CD4-positive, alpha-beta T cell treated with Interferon gamma for 1 hour (primary cell): ENCODE measurements at places on chromosomes 2 and 18.

DNA sequence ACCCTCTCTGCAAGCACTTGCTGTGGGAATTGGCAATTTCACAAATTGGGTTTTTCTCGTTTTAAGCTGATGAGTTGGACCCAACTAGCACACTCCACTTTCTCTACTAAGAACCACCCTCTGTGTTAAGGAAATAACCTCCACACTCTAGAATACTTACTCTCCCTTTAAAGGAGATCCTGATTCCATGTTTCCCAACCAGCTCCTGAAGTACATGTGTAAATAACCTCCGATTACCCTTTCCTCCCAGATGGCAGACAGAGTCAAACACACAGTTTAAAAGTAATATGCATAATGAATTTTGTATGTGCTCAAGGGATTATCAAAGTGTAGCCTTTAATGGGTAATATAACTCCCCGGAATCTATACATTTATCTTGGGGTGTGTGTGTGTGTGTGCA is 171.3 kb upstream of the OSR1 start:
- no peak for DNase-seq

DNA sequence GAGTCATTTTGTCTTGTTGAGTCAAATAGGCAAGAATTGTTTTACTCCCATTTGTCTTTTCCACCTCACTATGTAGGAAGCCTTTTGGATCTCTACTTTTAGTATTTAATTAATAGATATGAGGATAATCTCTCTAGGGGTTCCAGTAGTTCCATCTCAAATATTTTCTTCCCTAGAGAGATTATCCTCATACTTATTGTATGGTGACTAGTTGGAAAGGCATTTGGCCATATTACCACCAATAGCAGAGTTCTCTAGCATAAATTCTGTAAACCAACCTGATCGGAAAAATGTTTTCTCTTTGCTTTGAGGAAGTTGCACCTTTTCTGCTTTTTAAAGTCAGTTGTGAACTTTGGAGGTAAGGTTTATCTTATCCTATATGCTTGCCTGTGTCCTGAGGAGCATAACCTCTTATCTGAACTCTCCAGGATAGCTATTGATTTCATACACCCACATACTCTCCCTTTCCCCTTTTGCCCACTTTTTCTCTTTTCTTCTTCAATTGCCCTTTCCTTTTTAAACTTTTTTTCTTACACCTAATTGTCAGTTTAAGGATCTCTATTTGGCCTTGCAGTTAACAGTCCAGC is 100.8 kb downstream of the GALNT1 start:
- DNase-seq = no peak

DNA sequence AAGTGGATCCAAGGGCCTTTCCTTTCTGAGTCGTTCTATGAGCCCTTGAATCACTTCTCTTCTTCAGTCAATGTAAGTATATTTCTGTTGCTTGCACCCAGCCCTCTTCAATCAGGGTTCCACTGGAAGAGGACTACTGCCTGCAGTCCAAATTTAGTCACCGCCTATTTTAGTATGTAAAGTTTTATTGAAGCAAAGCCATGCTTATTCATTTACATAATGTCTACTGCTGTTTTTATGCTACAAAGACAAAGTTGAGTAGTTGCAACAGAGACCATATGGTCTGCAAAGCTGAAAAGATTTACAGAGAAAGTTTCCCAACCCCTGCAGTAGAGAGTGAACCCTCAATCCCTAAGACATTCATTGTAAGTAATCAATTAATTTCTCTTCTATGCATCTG is 332.5 kb upstream of the TNP1 start:
- DNase-seq = no peak

GRCh38 chr2:218962859-218963492 is 3.5 kb downstream of the CDK5R2 start:
- DNase-seq = no peak

- no peak for DNase-seq
These were observed 35.4 kb downstream of the LBH start for GRCh38 chr2:30266705-30267104.

DNA sequence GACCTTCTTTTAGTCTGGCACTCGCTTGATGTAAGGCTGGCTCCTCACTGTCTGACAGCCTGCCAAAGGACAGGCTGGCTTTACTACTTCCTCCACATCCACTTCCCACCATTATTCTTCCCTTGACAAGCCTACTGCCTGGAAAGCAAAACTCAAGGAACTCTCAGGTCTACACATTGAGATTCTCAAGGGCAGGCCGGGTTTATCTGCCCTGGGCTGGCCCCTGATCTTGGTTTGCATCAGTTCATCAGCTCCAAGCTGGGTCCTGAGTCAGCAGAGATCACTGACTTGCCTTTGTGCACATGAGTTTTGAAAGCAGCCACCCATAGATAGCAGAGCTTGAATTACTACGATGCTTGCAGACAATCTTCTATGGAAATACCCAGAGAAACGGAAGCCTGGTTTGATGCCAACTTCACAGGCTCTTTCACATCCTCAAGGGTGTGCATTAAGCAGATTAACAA is 53.9 kb downstream of the KCTD18 start:
- no peak for DNase-seq

- no peak for DNase-seq
These were observed 7.1 kb upstream of the ZFP36L2 start for GRCh38 chr2:43233218-43234212.

DNA sequence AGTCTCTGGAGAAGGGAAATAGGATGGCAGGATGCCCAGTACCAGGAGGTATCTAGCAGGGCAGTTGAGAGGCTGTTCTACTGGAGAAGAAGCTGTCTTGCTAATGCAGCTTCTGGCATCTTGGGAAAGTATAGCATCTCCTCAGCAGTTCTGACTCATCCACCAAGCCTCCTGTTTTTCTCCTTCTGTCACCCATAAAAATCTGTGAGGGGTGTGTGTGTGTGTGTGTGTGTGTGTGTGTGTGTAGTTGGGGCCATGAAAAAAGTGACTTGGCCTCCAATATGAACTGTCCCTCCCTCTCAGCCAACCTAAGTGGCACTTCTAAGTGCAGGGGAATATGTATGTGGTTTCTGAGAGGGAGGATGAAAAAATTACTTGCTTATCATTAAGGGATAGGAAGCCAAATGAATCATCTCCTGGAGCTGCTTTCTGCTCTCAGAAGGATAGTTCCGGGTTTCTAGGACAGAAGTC is 83.9 kb downstream of the CBLN2 start:
- no peak for DNase-seq

GRCh38 chr2:27852691-27853090 is 37.5 kb downstream of the RBKS start:
- no peak for DNase-seq

DNA sequence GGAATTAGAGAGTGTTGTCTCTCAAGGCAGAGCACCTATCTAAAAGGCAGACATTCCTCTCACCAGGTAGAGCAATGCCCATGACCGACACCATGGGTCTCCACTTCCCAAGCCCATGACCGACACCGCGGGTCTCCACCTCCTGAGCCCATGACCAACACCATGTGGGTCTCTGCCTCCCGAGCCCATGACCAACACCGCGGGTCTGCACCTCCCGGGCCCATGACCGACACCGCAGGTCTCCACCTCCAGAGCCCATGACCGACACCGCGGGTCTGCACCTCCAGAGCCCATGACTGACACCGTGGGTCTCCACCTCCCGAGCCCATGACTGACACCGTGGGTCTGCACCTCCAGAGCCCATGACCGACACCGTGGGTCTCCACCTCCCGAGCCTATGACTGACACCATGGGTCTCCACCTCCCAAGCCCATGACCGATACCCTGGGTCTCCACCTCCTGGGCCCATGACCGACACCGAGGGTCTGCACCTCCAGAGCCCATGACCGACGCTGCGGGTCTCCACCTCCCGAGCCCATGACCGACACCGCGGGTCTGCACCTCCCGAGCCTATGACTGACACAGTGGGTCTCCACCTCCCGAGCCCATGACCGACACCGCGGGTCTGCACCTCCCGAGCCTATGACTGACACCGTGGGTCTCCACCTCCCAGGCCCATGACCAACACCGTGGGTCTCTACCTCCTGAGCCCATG is 262.4 kb upstream of the SALL3 start:
- DNase-seq = no peak

DNA sequence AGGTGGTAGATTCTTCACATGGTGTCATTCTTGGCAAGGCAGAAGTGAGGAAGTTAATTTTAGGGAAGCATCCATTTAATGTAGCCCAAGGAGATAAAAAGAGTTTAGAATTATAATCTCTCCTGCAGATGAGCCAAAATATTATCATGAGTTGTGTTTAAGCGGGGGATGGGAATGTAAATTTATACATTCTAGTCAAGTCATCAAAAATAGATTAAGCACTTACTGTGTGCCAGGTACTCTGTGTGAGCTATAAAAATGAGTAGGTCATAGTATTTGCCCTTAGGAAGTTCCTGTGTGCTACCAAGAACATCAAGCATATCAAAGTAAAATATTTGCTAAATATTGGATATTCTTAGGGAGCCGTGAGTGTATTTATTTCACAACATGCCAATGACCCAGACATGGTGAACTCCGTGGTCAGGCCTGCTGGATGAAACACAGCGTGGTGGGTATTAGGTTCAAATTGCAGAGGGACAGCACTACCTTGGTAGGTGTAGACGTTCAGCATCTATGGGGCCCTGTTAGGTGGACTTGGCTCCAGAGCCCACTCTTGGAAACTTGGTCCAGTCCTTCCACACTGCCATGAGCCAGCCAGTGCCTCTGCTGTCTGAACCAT is 37.4 kb downstream of the MEIS1 start:
- no peak for DNase-seq

DNA sequence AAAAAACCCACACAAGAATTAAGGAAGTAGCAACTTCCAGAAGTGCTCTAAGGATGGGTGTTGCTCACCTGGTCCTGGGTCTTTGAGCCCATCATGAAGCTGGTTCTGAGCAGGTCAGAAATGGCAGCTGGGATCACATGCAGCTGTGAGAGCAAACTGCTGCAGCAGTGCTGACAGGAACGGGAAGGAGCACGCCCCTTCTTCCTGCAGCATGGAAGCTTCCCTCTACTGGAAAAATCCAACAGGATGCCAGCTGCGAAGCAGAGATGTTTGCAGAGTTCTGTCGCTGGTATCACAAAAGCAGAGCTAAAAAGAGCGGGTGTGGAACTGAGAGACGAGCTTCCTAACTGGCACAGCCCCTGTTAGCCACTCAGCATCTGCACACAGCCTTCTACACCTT is 33.7 kb downstream of the EIF4E2 start:
- DNase-seq = no peak

DNA sequence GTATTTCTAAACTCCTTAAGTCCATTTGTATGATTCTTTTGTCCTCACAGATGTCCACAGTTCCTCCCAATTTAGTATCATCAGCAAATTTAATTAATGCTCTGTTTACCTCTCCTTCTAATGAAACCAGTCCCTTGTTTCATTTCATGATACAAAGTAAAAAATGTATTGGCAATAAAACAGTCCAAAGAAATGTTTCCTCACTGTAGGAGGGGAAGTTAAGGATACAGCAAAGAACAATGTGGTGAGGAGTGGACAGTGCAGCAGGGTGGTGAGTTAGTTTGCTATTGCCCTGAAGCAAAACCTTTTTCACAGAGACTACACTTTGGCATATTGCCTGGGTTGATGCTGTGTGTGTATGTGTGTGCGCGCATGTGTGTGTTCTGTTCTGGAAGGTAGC is 401.5 kb downstream of the ARHGAP15 start:
- DNase-seq = no peak

GRCh38 chr18:30806823-30807222 is 235.7 kb downstream of the DSC3 start:
- no peak for DNase-seq

DNA sequence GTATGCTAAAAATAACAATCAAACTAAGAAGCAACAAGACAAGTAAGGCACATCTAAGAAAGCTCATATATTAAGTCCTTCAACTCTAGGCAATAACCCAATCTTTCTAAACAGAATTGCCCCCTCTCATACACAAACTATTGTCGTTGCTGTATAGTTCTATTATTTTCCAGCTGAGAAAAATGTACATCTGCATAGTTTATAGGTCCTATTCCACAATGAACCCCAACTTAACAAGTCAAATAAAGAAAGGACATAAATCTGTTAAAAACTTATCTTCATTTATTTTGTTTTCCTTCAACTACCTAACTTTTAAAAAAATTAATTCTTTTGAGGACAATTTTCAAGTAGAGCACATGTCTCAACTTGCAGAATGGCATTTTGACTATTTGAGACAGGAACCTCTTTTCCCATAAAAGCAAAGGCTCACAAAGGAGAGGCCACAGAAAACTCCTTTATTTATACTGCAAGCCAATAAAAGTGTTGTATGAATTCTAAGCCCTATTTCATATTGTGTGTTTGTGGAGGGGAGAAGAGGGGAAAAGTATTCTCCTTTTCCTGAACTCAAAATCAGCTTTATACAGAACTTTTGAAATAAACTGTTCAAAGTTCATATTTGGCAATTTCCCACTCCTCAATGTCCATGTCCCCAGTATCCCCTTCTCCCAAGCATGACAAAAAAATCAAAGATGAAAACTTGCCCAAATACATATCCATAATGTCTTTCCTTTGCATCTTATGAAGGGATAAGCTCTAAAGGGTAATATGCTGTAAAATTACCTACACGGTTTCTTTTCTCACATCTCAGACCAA is 37.4 kb downstream of the RTN4 start:
- DNase-seq = no peak

DNA sequence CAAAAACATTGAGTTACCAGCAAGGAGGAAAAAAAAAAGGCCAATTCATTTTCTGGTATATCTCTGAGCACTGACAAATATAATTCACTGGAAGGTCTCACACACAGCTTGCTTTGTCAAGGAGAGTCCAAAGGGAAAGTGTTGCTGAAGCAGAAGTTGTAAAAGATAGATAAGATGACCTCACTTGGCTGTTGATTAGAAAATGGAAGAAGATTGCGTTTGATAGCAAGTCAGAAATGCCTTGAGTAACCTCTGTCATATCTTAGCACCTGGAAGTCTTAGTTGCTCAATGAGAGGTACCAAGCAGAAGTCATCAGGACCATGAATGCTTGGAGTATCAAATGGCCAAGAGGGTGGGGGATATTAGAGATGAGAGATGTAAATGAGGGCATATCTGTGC is 105.2 kb downstream of the FSHR start:
- no peak for DNase-seq

GRCh38 chr18:52337276-52337675 is 2.7 kb upstream of the DCC start:
- DNase-seq = no peak

DNA sequence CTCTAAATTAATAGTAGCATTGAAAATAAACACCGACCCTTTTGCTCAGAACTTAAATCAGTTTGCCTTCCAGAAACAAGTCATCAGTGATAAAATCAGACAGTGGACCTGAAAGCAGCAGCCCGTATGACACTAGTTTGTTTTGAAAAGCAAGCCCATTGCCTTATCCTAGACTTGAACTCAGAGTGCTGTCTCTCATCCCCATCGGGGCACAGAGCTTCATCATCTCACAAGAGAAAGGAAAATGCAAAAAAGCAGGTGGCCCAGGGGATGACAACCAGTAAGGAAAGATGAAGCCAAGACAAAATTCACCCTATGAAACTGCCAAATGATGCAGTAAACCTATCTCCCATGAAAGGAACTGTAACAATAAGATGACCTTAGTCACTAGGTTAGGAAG is 71.2 kb downstream of the CERKL start:
- no peak for DNase-seq

DNA sequence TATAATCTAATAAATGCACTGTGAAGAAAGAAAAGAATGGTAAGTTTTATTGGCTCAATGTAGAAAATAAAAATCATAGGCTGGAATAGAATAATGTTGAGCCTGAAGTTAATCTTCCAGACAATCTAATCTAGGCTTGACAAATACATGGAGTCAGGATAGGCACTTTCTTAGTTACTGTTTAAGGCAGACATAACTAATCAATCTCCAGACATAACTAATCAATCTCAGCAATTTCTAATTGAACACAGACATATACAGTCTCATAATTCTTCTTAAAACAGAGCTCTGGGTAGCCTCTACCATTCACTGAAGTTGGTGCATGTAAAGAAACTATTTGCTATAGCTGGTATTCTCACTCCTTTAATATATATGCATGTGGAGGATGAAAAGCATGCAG is 150.1 kb upstream of the CTAGE1 start:
- no peak for DNase-seq
